ENCODE measurements at places on chromosomes 1 and 21.

DNA sequence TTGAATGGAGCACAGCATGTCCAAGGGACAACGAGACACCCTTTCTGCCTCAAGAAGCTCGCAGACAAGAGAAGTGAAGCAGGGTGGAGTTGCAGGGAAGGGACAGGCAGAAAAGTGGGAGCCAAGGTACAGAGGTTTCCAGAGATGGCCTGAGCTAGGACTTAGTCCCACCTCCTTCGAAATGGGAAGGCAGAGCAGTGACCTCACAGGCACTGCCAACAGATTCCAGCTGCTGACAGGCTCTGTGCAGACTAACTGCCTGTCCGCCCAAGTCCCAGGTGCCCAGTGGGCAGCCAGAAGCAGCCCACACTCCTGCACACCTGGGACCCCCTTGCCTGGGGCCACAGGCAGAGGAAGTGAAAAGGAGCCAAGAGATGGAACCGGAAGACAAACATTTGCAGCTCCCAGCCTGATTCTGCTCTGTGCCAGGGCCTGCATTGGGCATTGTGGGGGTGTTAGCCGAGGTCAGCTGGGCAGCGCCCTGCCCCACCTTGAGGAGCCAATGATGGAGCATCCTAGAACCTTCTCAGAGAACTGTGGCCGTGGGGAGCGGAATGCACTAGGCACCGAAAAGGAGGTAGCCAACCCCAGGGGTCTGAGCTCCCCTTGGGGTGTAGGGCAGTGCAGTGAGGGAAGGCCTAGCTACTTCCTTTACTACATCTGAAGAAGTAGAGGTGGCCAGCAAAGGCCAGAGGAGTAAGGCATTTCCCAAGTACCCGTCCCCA, 27.5 kb upstream of the RSPO1 start:
- DNase-seq = no peak

GRCh38 chr1:93584261-93585003, 97.2 kb downstream of the BCAR3 start:
- no peak for DNase-seq

- DNase-seq = no peak
Measured at GRCh38 chr1:20662110-20662475, 924 bp upstream of the DDOST start.

DNA sequence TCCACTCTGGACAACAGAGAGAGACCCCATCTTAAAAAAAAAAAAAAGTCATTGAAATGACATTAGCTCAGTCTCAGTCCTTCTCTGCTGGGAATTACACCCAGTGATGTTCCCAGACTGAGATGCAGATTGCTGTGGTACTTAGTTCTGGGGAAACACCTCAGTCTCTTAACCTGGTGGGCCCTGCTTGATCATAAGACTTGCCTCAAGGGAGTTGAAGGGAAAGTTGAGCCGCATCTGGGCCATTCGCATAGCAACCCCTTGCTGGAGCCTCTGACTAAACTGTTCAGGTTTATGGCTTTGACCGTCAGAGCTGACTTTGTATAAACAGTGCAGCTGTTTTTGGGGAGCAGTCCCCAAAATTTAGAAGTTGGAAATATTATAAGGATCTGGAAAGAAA, 13.4 kb downstream of the FCRL4 start:
- no peak for DNase-seq

Measured in Caki2 (cell line).